Activated CD4-positive, alpha-beta T cell treated with anti-CD3 and anti-CD28 coated beads for 36 hours (primary cell): ENCODE measurements at places on chromosomes 3 and 15.

GRCh38 chr3:140018556-140018955 is 83.6 kb downstream of the CLSTN2 start:
- no peak for DNase-seq

DNA sequence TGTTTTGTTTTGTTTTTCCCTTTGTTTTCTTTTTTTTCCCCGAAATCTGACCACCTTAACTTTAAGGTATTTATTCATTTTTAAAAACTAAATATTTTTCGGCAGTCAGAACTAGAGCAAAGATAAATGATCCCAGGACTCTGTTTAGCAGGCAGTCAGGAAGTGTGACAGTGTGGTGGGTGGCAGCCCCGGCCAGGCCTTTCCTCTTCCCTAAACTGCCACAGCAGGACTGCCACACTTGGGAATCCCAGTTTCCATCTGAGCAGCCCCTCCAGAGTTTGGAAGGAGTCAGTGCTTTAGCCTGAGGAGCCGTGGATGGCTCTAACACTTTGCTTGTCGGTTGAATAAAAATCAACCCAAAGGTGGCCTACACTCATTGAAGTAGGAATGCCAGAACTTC is 6.9 kb downstream of the CCRL2 start:
- DNase-seq = no peak

DNA sequence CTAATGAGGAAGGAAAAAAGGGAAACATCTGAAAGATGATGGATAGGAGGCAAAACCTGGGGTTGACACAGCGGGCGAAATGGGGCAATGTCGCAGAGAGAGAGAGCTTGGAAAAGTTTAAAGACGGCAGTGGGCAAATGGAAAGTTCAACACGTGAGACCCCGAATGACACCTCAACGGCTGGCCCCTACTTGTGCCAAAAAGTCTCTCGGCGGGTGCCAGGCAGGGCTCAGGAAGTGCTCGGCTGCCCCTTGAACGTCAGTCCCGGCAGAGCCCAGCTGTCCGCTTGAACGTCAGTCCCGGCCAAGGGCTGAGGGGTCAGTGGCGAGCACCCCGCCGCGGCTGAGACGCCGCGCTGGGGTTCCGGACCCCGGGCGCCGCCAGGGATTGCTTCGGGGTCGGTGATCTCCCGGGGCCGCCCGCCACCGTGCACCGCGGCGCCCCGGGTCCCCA is 658 bp downstream of the EOGT start:
- peak; percentile 48 for DNase-seq

DNA sequence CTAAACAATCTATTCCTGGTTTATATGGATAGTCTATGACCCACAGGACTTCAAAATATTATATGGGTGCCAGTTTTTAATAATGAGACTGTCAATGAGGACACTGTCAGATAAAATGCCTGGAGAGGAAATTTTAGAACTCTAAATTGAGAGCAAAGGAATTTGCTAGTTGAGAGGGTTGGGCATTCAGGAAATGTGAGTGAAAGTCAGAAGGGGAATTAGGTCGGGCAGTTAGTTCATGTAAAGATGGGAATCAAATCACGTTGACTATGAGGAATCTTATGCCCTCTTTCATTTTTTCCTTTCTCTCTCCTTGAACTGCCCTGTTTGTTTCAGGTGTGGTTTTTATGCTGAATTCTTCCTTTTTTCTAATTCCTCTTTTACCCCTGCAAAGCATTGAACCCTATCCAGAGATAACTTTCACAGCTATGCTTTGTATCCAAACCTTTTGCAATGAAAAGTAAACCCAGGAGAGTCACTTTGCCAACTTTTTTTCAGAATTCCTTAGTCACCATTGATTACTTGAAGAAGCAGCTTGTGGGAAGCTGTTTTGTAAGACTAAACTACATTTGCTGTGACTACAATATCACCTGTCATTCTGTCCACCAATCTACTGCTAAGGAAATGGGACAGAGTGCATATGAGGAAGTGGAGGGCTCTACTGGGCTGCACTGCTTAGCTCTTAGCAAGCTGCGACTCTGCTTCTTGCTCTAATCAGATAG is 27.8 kb downstream of the CHP1 start:
- DNase-seq = no peak

- peak; percentile 27 for DNase-seq
Measured at GRCh38 chr15:98904544-98904943, 103.0 kb downstream of the PGPEP1L start.
